ENCODE measurements at places on chromosomes 6 and 20. TPM values are rescaled to one million over a fixed set of nuclear protein-coding genes. Genes with fewer than 3 reads are reported as not detected.
A peak's percentile ranks its signal among the peaks of the same experiment; 100 is the strongest.

The SLC52A3 gene
- total RNA-seq = 15.4 TPM

The RNF8 gene
- 16.3 TPM for total RNA-seq

The DLK2 gene
- total RNA-seq = not detected

The NRM gene
- total RNA-seq = 4.3 TPM

The JARID2 gene
- 11.8 TPM for total RNA-seq

The FAM217A gene
- total RNA-seq = not detected

The GJA10 gene
- not detected for total RNA-seq

- DNase-seq = no peak
Observed at GRCh38 chr6:18422136-18422535, 35.0 kb downstream of the RNF144B start.

DNA sequence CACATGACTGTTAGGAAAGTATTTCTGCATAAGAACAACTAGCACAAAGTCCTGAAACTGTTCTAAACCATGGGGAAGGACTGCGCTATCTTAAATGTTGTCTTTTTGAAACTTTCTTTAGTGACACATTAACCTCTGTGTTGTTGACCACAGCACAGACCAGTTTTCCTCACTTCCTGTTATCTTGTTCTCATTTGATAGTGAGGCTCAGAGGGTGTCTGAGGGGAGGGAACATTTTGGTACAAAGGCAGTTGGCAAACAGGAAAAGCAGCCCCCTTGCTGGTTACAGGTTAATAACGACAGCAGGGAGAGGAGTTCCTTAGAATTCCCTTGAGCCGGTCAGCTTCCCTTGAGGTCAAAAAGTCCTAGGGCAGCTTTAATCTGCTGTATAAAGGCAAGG lies 143.5 kb upstream of the BMP2 start:
- no peak for DNase-seq

DNA sequence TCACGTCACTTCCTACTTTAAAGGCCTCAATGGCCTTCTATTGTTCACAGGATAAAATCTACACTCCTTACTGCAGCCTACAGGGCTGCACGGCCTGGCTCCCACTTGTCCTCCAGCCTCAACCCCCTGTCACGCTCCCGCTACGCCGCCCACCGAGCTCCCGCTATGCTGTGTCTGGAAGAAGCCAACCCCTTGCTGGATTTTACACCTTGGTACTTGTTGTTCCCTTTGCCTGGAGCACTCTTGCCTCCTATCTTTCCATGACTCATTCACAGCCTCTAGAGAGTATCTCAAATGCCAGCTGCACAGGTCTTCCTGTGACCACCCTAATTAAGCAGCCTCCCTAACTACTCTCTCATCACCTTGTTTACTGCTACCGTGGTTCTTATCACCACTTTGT lies 259.9 kb downstream of the PRKN start:
- DNase-seq = no peak

DNA sequence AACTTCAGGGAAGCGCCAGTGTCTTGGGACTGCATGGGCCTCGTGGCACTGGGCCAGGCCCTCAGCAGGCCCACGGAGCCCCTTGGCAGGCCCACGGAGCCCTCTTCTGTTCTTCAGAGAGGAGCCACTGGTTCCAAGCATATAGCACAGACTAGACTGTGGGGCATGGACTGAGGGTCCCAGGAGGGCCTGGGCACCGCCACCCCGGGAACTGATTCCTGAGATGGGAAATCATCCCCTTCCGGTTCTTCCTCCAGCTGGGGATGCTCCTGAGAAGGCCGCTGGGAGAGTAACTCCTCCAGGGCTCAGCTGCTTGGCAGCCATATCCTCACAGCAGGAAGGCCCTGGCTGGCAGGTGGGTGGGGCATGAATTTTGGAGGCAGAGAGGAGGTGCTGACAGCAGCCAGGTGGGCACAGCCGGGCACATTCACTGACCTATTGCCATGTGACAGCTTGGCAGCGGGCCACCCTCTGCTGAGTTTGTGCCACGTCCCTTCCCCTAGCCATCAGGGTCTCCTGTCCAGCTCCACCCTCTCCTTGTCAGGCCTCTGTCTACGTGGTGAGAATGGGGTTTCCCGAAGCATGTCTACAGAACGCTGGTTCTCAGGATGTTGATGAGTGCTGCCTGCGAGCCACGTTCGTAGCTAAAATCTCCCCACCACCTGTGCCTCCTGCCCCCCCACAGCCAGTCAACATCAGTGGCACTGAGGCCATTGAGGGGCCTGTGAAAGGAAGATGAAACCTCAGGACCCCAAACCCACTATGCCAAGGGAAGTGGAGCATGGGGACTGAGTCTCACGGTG lies 152.1 kb downstream of the TAF4 start:
- peak; percentile 42 for DNase-seq

DNA sequence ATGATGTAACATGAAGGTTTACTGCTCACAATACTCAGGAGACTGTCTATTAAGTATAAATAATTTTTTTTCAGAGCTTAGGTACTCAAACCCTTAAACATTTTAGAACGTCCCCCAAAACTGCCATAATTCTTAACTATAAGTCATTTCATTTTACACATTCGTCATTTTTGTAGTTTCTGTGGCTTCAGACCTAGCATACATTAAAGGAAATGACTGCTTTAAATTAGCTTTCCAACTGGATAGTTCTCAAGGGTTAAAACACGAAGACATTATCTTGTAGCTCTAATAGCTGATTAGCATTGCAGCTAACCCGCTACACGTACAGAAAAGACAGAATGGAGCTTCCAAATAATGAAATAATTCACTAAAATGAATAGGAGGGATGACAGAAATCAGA lies 24.9 kb upstream of the PLN start:
- no peak for DNase-seq

DNA sequence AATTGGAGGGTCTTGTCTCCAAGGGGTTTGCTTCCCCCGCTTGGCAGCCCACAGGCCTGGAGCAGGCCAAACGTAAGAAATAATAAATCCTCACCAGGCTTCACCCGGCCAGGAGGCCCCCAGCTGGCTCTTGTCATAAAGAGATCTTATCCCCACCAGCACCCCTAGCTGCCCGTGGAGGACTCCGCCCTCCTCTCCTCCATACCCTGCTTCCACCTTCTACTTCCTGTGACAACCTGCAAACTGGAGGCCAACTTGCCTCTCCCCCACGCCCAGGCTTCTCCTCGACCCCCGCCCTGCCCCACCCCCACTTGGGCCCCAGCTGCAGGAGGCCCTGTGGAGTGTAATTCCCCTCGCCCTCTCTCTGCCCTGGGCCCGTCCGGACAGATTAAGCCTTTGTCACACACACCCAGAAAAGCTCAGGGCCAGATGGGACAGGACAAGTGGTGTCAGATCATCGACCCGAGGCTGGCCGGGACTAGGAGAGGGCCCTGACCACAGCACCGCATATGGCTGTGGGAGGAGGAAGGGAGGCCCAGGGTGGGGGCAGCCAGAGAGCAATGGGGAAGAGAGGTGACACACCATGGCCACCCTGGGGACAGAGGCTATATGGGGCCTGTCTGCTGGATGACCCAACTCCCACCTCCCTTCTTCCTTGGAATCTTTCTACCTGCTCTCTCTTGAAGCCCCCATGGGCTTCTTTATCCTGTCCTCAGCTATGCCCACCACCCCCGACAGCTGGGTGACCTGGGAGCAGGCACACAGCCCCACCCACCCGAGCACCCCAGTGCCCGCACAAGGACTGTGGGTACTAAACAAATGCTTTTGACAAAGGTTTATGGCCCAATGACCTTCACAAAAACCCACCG lies 3.9 kb downstream of the NOL4L start:
- DNase-seq = no peak

DNA sequence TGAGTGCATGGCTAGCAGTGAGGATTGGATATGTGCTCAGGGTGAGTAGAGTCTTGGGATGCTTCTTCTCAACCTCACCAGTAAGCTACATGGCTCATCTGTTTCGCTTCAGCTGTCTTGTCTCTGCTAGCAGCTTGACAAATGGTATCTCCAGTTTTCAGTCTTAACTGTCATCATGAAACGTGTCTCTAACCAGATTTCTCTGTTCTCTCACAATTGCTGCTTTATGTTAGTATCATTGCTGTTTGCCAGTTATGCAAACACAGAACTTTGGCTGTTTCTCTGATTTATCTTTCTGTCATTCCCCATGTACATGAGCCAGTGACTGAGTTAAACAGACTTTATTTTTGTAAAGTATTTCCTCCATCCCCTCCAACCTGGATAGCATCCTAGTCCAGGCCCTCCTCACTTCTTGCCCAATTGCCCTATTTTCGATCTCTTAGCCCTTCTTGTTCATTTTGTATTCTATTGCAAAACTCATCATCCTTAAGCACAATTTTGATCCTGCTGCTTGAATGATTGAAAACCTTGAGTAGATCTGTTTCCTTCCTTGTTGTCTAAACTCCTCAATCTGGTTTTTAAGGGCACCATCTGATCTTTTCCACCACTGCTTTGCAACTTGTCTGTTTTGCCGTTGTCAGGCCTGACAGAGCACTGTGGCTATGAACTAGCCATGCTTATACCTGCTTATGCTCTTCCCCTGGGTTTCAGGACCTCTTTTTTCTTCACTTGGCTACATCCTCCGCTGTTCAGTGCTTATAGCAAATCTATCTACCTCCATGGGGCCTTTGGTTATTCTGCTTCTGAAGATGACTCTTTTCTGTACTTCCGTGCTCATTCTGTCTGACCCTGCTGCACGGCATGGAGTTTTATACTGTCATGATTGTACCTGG lies 37.7 kb upstream of the ADIG start:
- no peak for DNase-seq

DNA sequence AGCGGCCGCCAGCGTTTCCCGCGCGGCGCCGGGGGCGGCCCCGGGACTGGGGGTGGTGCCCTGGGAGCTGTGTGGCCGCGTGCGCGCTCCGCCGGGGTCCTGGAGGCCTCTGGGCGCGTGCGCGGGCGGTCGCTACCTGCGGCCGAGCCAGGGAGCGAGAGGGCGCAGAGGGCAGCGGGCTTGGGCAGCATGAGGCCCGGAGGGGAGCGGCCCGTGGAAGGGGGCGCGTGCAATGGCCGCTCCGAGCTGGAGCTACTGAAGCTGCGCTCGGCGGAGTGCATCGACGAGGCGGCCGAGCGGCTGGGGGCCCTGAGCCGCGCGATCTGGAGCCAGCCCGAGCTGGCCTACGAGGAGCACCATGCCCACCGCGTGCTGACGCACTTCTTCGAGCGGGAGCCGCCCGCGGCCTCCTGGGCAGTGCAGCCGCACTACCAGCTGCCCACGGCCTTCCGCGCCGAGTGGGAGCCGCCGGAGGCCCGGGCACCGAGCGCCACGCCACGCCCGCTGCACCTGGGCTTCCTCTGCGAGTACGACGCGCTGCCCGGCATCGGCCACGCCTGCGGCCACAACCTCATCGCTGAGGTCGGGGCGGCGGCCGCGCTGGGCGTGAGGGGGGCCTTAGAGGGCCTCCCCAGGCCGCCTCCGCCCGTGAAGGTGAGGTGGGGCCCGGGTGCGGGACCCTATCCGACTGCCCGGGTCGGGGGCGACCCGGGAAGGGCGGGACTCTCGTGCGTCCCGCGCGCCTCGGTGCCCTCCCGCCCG lies at the start of gene PM20D2:
Gene PM20D2, plus strand, starts transcription at position 100 of the 762 bp plus-strand sequence. Its CDS starts 90 bp downstream, at position 190.
- DNase-seq = peak; percentile 81

- no peak for DNase-seq
Observed at GRCh38 chr6:170293341-170294231, 2.7 kb upstream of the DLL1 start.

GRCh38 chr6:14129575-14129974 lies 12.0 kb downstream of the CD83 start:
- DNase-seq = peak; percentile 48

DNA sequence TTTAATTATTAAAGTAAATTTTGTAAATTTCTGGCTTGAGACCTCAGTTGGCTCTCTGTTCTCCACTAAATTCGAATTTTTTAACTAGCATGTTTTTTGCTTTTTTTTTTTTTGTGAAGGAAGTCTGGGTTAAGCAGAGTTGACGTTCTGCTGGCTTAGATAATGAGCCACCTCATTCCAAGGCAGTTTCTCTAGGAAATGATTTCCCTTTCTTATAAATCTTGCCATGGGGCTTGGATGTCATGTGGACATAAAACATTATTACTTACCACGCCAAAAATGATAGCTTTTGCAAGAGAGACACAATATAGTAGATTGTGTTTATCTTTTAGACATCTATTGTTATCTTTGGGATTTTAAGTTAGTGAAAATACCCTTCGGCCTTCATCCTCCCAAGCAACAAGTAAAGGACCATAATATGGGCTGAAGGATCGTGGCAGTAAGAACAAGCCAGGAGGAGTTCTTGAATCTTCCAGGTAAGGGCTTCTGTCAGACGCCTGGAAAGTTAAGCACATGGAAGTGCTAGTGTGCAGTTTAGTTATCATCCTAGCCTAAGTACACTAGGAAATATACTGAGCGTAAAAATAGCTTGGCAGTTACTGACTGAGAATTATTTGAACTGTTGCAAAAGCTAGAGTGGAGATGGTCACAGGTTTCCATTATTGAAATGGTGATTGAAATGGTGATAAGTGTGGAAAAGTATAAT lies 30.7 kb downstream of the ADGRG6 start:
- no peak for DNase-seq

- DNase-seq = no peak
Observed at GRCh38 chr20:6341491-6341890, 218.7 kb upstream of the FERMT1 start.
